ENCODE measurements at places on chromosomes 1 and 21. TPM values are rescaled to one million over a fixed set of nuclear protein-coding genes. Genes with fewer than 3 reads are reported as not detected.

- no peak for DNase-seq
These were observed 40.7 kb upstream of the BCAR3 start for GRCh38 chr1:93722081-93723031.

The WNT3A gene
- polyA plus RNA-seq: not detected

- no peak for DNase-seq
These were observed 2.7 kb downstream of the COL24A1 start for GRCh38 chr1:86153836-86154235.

DNA sequence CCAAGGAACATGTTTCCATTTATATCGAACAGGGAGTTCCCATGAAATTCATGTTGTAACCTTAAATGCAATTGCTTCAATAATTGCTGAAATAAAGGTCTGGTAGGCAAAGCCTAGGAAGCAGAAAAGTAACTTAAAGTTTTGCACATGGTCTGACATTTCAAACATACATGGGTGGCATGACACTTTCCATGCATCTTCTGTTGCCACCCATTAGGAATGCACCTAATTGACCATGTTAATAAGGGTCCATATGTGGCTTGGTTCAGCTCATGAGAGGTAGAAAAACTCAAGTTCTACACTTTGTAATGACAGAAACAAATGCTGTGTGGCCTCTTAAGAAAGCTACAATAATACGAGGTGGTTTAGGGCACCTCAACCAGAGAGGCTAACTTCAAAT is 72.0 kb upstream of the GORAB start:
- no peak for DNase-seq

- no peak for DNase-seq
These were observed 134.4 kb upstream of the PRDX6 start for GRCh38 chr1:173342736-173343135.

DNA sequence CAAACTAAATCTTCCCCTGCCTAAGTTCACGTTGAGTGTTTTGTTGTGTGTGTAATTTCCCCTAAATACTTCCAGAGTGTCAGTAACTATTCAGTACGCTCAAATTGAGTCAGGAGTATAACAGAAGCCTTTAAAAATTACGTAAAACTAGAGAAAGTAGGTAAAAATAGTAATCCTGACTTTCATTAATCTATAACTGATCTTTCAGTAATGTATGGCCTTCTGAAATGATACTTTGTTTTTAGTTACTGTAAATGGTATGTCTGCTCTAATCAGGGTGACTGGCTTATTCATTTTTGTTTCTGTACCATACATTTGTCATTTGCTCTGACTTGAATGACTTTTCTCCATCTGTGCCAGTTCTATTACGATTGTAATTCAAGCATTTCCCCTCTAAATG is 29.4 kb downstream of the MIER1 start:
- DNase-seq: no peak

The OXCT2 gene
- 2.4 TPM for polyA plus RNA-seq

DNA sequence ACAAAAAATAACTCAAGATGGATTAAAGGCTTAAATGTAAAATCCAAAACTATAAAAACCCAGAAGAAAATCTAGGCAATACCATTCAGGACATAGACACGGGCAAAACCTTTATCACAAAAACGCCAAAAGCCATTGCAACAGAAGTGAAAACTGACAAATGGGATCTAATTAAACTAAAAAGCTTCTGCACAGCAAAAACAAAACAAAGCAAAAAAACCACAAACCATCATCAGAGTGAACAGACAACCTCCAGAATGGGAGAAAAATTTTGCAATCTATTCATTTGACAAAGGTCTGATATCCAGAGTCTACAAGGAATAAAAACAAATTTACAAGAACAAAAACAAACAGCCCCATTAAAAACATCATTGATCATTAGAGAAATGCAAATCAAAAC is 4.5 kb upstream of the PGBD2 start:
- DNase-seq: no peak

The RGS7 gene
- 2.1 TPM for polyA plus RNA-seq

The S100A1 gene
- 2.8 TPM for polyA plus RNA-seq

The OLIG1 gene
- 0.01 TPM for polyA plus RNA-seq

The MIB2 gene
- polyA plus RNA-seq: 49.8 TPM

GRCh38 chr1:94851571-94851970 is 31.4 kb downstream of the SLC44A3 start:
- DNase-seq: no peak

GRCh38 chr1:245322673-245323072 is 167.9 kb downstream of the KIF26B start:
- DNase-seq: no peak

The FCRLA gene
- polyA plus RNA-seq: 0.12 TPM

The TFF3 gene
- polyA plus RNA-seq: 585 TPM

DNA sequence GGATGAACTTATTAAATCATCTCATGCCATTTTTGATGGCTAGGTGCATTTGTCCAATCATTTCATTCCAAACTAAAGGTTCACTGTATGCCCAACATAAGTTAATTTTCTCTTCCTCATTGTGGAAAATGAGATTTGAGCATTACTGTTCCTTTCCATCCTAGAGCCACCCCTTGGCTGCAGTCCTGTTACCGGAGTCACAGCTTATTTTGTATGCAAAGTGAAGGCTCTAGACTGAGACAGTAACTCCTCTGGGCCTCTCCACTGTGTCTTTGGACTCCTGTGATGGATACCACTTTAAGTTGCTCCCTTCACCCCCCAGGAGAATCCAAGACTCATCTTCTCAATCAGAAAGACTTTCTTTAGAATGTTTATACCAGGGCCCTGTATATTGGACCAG is 59.7 kb downstream of the FGGY start:
- DNase-seq: no peak

The PPT1 gene
- 66.3 TPM for polyA plus RNA-seq

DNA sequence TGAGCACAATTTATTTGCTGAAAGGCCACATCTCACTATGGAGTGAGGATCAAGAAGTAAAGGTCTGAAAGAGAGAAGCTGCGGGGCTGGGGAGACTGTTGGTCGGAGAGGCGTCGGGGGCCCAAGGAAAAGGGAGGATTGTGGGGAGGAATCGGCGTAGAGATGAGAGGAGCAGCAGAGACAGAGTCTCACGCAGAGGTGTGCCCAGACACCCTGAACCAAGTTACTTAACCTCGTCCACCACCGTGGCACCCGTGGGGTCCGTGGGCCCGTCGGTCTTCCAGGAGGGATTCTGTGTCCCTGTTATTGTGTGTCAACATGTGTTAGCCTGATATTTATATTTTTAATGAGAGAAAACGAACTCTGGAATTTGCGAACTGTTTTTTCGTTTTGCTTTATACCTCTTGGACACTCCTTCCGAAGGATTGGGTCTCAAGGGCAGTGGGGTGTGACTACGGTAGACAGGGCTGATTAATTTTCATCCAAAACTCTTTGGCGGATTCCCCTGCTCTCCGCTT is 3.8 kb upstream of the NBPF1 start:
- DNase-seq: no peak

- no peak for DNase-seq
These were observed 428.2 kb downstream of the NPHP4 start for GRCh38 chr1:5563861-5564577.

GRCh38 chr1:62237950-62238374 is 43.3 kb downstream of the L1TD1 start:
- no peak for DNase-seq

DNA sequence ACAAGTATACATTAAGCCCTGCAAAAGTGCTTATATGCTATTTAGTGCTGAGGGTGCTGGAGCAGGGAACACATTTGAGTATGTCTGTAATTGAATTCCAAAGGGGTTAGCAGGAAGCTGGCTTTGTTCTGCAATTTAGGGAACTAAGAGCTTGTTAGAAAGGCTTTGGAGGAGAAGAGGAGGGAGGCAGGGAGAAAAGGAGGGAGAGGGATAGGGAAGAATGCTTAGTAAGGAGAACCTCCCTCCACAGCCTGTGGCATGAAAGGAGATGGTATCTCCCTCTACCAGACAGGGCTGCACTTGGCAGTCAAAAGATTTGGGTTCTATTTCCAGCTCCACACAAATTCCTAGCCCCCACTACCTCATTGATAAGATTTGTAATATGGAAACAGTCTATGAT is 217.8 kb downstream of the DAB1 start:
- DNase-seq: no peak

DNA sequence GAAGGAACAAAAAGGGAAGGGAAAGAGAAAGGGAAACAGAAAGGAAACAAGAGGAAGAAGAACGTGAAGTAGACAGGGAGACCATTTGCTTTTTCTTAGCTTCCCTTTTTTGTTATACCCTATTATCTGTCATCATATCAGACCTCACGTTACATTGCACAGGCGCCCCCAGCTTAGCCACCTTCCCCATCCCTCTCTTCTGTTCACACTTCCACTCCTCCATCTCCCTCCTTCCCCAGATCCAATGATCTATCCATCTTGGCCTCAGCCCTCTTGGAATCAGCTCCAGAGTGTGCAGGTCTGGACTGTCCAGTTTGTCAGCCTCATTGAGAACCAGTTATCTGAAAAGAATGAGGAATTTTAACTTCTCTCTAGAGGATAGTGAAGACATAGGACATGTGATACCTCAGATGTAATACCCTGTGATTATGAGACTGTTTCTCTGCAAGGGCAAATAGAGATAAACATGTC is 101.1 kb upstream of the ERRFI1 start:
- no peak for DNase-seq

- DNase-seq: no peak
These were observed 129.7 kb upstream of the ZBTB40 start for GRCh38 chr1:22321917-22322316.

- DNase-seq: peak; percentile 34
These were observed 152.0 kb downstream of the ETS2 start for GRCh38 chr21:38957575-38958322.

- no peak for DNase-seq
These were observed 45.4 kb downstream of the ADSS2 start for GRCh38 chr1:244406337-244406736.
